ENCODE measurements at places on chromosomes 7 and 10.
A peak's percentile ranks its signal among the peaks of the same experiment; 100 is the strongest.

DNA sequence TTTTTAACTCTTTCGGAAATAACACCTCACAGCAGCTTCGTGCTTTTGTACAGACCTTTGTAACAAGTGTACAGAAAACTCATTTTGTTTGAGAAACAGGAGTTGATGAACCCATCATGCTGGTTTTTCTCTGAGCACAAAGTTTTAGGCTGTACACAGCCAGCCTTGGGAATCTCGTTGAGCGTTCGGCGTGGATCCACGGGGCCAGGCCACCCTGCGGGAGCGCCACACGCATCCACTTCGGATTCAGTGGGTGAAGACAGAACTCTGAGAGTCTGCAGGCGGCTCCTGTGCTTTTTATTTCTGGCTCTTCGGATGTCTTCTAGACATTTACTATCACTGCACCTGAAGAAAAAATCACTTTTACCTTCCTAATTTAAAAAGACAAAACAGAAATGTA lies 131.2 kb downstream of the SMURF1 start:
- no peaks in the 10 kb centered on the region for H3K4me1 ChIP-seq
- H3K36me3 ChIP-seq, result peaks cover 90% of the 10 kb centered on the region
- DNase-seq, result no peak
- H3K27me3 ChIP-seq, result no peaks in the 10 kb centered on the region

GRCh38 chr7:38934536-38934935 lies 25.5 kb upstream of the VPS41 start:
- no peaks in the 10 kb centered on the region for H3K27me3 ChIP-seq
- no peak for DNase-seq
- H3K4me3 ChIP-seq, result no peak overlapping the region
- H3K27ac ChIP-seq, result no peak overlapping the region
- no peaks in the 10 kb centered on the region for H3K4me1 ChIP-seq

- no peak overlapping the region for H3K4me3 ChIP-seq
These were observed 52.0 kb upstream of the GRB10 start for GRCh38 chr7:50834679-50835078.

GRCh38 chr7:50812094-50812493 lies 29.4 kb upstream of the GRB10 start:
- peaks cover 2% of the 10 kb centered on the region for H3K4me1 ChIP-seq
- DNase-seq, result no peak
- H3K36me3 ChIP-seq, result no peaks in the 10 kb centered on the region

DNA sequence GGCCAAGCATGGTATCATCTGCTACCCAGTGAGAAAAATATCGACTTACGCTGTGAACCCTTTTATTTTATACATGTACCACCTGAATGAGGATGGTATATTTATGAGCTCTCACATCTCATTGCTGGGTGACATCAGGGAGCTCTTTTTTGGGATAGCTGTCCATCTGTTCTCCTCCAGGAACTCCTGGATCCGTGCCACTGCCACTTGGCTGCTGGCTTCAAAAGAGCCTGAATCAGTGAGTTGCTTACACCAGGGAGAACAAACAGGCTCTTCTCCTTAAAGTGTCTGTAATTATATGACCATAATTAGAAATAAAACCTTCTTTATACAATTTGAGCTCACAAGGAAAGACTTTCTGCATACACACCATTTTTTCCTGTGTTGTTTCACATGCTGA lies 106.2 kb downstream of the KAT6B start:
- H3K27ac ChIP-seq, result no peak overlapping the region
- H3K4me1 ChIP-seq, result peaks cover 6% of the 10 kb centered on the region
- H3K36me3 ChIP-seq, result no peaks in the 10 kb centered on the region
- H3K27me3 ChIP-seq, result no peaks in the 10 kb centered on the region

GRCh38 chr10:104098358-104098925 lies 12.8 kb upstream of the COL17A1 start:
- no peaks in the 10 kb centered on the region for H3K4me1 ChIP-seq
- no peak for DNase-seq
- no peaks in the 10 kb centered on the region for H3K36me3 ChIP-seq

DNA sequence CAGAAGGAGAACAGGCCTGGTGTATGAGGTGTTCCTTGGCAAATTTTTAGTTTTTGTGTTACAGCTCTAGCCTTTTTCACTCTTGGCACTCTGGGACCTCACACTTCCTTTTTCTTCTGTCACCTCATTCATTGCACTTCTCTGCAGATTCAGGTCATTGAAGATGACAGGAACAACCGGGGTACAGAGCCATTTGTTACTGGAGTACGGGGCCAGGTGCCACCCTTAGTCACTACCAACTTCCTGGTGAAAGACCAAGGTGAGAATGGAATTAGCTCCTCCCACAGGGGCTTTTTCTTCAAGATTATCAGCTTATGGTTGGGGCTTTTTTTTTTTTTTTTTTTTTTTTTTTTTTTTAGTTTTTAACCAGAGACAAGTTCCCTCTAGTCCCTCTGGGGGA lies 18.5 kb upstream of the CHCHD1 start:
- DNase-seq, result no peak
- H3K4me3 ChIP-seq, result no peak overlapping the region
- no peak overlapping the region for H3K27ac ChIP-seq
- peaks cover 96% of the 10 kb centered on the region for H3K36me3 ChIP-seq

DNA sequence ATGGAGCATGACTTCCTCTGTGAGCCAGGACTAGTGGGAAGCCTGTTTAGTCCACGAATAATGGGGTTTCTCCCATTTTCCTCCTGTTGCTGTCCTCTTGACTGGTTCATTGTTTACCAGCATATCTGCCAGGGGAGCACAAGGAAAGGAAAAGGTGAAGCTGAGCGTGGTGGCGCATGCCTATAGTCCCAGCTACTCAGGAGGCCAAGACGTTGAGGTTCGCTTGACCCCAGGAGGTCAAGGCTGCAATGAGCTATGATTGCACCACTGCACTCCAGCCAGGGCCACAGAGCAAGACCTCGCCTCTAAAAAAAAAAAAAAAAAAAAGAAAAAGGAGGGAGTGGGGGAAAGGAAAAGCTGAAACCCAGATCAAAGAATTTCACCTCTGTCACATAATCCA lies 5.8 kb upstream of the IL2RA start:
- peaks cover 28% of the 10 kb centered on the region for H3K27me3 ChIP-seq
- no peak for DNase-seq
- no peak overlapping the region for H3K27ac ChIP-seq
- no peaks in the 10 kb centered on the region for H3K4me1 ChIP-seq
- no peak overlapping the region for H3K4me3 ChIP-seq

DNA sequence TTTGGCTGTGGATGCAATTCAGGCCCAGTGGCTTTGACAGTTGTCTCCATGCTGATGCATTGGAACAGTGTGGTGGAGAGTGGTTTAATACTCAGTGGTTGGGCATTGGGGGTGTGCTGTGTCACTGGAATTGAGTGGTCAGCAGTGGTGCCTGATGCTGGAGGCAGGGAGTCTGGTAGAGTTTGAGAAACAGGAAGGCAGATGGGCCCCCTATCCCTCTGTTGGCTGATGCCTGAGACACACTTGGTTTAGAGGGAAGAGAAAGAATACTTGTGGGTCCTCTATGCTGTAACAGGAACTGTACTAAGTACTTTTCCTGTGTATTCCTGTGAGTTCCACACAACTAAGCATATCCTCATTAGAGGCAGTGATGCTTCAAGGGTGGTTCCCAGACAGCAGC lies 55.4 kb downstream of the EEPD1 start:
- H3K4me3 ChIP-seq, result no peak overlapping the region
- no peak overlapping the region for H3K27ac ChIP-seq
- H3K27me3 ChIP-seq, result no peaks in the 10 kb centered on the region
- H3K4me1 ChIP-seq, result peaks cover 10% of the 10 kb centered on the region
- no peaks in the 10 kb centered on the region for H3K36me3 ChIP-seq

GRCh38 chr10:124849111-124849773 lies 47.6 kb downstream of the ABRAXAS2 start:
- no peak overlapping the region for H3K4me3 ChIP-seq
- H3K4me1 ChIP-seq, result no peaks in the 10 kb centered on the region
- no peak overlapping the region for H3K27ac ChIP-seq
- DNase-seq, result no peak
- no peaks in the 10 kb centered on the region for H3K36me3 ChIP-seq
- no peaks in the 10 kb centered on the region for H3K27me3 ChIP-seq

DNA sequence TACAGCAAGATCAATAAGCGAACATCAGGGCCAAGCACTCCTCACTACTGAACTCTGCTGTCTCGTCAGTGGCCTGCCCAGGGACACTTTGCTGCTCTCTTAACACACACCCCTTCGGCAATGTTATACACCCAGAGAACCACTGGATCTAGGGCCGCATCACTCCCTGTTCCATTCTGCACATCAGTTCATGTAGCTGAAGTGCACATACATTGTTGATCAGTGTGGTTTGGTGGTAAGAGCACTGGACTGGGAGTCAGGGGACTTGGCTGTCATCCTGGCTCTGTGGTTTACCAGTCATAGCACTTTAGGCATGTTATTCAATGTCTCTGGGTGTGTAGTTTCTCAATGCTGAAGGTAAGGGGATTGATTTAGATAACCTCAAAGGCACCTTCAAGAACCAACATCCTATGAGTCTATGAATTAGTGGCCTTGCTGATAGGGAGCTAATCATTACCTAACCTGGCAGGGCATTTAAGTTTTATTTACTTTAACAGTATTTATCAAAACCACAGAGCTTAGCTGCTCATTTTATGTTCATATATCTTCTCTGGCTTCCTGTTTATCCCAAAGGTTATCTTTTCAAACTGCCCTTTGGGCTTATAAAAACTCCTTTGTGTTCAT lies 24.8 kb downstream of the DUSP5 start:
- no peaks in the 10 kb centered on the region for H3K4me1 ChIP-seq
- no peak for DNase-seq
- no peak overlapping the region for H3K27ac ChIP-seq
- H3K36me3 ChIP-seq, result no peaks in the 10 kb centered on the region
- H3K27me3 ChIP-seq, result no peaks in the 10 kb centered on the region
- H3K4me3 ChIP-seq, result no peak overlapping the region

- H3K27ac ChIP-seq, result no peak overlapping the region
- no peaks in the 10 kb centered on the region for H3K36me3 ChIP-seq
- H3K4me3 ChIP-seq, result no peak overlapping the region
- H3K4me1 ChIP-seq, result no peaks in the 10 kb centered on the region
- no peak for DNase-seq
These were observed 262.2 kb downstream of the WDR11 start for GRCh38 chr10:121113385-121113696.

- no peaks in the 10 kb centered on the region for H3K36me3 ChIP-seq
- no peak overlapping the region for H3K4me3 ChIP-seq
- DNase-seq, result no peak
- no peaks in the 10 kb centered on the region for H3K4me1 ChIP-seq
These were observed 121.9 kb downstream of the STRA8 start for GRCh38 chr7:135355377-135356048.

DNA sequence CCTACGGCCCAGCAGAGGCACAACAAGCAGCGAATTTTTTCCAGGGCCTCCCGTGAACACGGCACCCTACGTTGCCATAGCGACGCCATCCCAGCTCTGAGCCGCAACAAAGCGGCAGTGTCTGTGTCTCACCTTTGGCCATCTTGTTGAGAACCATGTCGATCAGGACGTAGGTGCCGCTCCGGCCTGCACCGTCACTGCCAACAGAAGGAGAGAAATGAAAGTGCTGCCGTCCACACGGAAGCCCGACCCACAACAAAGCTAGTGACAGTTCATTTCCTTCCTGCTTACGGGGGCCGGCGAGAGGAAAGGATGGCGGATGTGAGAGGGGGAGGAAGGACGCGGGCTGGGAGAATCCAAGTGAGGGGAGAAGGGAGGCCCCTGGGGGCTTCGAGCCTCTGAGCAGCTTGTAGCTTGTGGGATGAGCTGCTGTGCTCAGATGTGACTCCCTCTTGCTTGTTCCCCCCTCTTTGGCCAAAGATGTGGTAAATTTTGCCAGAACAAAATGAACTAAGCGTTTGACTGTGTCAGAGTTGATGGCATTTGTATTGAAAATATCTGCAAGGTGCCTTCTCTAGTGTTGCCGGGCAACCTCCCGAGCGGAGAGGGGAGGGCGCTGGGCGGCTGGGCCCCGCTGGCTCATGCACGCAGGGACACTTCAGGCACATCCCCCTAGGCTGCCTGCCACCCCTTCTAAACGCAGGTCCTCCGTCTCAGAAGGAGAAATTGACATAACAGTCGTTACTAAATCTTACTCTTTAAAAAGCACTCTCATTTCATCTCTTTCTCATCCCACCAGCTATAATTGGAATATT lies 232.2 kb downstream of the DNAJB6 start:
- peak; percentile 26 for DNase-seq
- peaks cover 100% of the 10 kb centered on the region for H3K36me3 ChIP-seq

- H3K36me3 ChIP-seq, result no peaks in the 10 kb centered on the region
- no peak overlapping the region for H3K4me3 ChIP-seq
- no peaks in the 10 kb centered on the region for H3K4me1 ChIP-seq
- no peak overlapping the region for H3K27ac ChIP-seq
- H3K27me3 ChIP-seq, result no peaks in the 10 kb centered on the region
- no peak for DNase-seq
These were observed 186.3 kb downstream of the IPMK start for GRCh38 chr10:58081353-58081752.

DNA sequence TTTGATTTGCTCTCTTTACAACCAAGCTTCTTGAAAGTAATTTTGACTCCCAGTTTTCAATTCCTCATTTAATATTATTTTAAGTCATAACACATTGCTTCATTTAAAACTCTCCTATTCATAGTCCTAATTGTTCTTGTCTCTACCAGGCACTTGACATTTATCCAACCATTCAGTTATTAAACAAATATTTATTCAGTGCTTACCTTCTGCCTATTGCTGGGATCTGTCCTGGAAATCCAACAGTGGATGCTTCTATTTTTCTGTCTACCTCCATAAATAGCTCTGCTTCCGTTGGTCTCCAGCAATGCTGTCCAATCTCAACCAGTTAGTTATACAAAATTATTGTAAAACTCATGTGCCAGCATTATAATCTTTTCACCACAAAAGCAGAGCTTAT lies 615.1 kb downstream of the ZWINT start:
- no peaks in the 10 kb centered on the region for H3K36me3 ChIP-seq
- no peaks in the 10 kb centered on the region for H3K4me1 ChIP-seq
- H3K4me3 ChIP-seq, result no peak overlapping the region
- H3K27ac ChIP-seq, result no peak overlapping the region
- no peak for DNase-seq

DNA sequence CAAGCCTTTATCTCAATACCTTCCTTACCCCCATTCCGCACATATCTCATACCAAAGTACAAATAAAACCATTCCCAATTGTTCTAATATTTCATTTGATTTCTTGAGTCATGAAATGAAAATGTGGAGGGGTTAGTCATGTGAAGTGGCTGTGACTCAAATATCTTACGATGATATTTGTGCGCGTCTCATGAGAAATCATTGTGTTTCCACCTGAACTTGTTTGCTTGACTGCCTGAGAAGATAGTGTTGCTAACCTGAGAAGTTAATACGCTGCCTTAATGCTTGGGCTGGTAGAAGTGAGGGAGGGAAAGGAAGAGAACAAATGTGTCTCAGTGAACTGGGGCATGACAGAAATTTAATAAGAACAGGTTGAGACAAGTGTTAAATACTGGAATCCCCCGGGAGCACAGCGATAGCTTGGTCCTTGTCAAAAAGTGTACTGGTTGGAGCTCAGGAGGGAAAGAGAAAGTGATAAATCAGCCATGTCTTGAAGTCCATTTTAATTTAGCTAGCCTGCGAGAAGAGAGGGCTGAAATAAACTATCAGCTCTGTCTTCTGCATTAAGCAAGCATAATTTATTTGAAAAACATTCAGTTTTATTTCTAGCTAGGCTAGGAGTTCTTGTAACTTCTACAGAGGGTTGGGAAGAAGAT lies 7.2 kb upstream of the EPHA1 start:
- no peaks in the 10 kb centered on the region for H3K36me3 ChIP-seq
- no peaks in the 10 kb centered on the region for H3K4me1 ChIP-seq

GRCh38 chr7:47153058-47153457 lies 428.9 kb downstream of the TNS3 start:
- no peaks in the 10 kb centered on the region for H3K27me3 ChIP-seq
- H3K4me1 ChIP-seq, result peaks cover 3% of the 10 kb centered on the region
- no peak overlapping the region for H3K27ac ChIP-seq

GRCh38 chr10:70592186-70592735 lies 10.3 kb downstream of the PRF1 start:
- H3K36me3 ChIP-seq, result no peaks in the 10 kb centered on the region
- DNase-seq, result no peak
- no peak overlapping the region for H3K27ac ChIP-seq
- H3K4me1 ChIP-seq, result peaks cover 1% of the 10 kb centered on the region

All from neuronal stem cell (in vitro differentiated cells).